ENCODE measurements at places on chromosomes 11 and 22. TPM values are rescaled to one million over a fixed set of nuclear protein-coding genes. Genes with fewer than 3 reads are reported as not detected.
A peak's percentile ranks its signal among the peaks of the same experiment; 100 is the strongest.

- no peaks in the 10 kb centered on the region for H3K36me3 ChIP-seq
- no peaks in the 10 kb centered on the region for H3K4me1 ChIP-seq
- no peak overlapping the region for H3K4me3 ChIP-seq
- no peak overlapping the region for H3K27ac ChIP-seq
- no peak for DNase-seq
- H3K27me3 ChIP-seq: no peaks in the 10 kb centered on the region
Measured at GRCh38 chr11:85495918-85496317, 131.2 kb downstream of the DLG2 start.

Gene HTR3A
- not detected for total RNA-seq

Gene BRSK2
- total RNA-seq: not detected

DNA sequence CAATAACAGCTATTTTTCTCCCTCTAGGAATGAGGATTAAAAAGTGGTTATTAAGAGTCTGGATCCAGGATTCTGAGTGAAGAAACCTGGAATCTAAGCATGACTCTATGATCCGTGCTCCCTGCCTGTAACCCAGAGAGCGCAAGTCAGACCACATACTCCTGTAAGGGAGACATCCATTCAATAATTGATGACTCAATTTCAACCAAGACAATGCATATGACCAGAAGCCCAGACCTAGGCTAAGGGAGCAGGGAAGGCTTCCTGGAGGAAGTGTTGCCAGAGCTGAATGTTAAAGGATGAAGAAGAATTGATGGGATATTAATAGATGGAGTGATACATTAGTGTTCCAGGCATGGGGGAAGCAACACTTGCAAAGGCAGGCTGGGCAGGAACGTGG, 13.8 kb upstream of the PAMR1 start:
- H3K36me3 ChIP-seq: no peaks in the 10 kb centered on the region
- H3K4me1 ChIP-seq: peaks cover 39% of the 10 kb centered on the region
- peak overlapping the region; percentile 69 for H3K27ac ChIP-seq
- H3K4me3 ChIP-seq: no peak overlapping the region
- DNase-seq: no peak

- DNase-seq: peak; percentile 73
- H3K27ac ChIP-seq: no peak overlapping the region
- no peak overlapping the region for H3K4me3 ChIP-seq
Measured at GRCh38 chr11:2271077-2271326, 614 bp upstream of the ASCL2 start.

GRCh38 chr11:113377681-113378412, 9.7 kb upstream of the ANKK1 start:
- H3K4me1 ChIP-seq: peaks cover 12% of the 10 kb centered on the region
- no peaks in the 10 kb centered on the region for H3K27me3 ChIP-seq

DNA sequence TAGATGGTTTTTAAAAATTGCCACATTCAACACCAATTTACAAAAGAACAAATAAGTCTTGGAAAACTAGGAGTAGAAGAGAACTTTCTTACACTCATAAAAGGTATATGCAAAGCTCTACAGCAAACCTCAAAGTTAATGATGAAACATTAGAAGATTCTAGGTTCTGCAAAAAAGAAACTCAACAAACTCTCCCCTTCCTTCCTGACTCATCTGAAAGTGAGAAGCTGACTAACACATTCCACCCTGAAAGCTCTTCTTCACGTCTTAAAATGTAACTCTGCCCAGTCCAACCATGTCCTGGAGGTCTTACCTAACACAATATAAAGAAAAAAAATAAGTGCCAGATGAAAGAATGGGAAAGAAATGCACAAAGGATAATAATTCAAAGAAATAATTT, 218.9 kb upstream of the ISX start:
- H3K4me3 ChIP-seq: no peak overlapping the region
- no peak overlapping the region for H3K27ac ChIP-seq
- no peaks in the 10 kb centered on the region for H3K27me3 ChIP-seq

Gene RNF121
- 32.2 TPM for total RNA-seq

- no peak overlapping the region for H3K27ac ChIP-seq
- H3K27me3 ChIP-seq: no peaks in the 10 kb centered on the region
- H3K4me1 ChIP-seq: peaks cover 8% of the 10 kb centered on the region
- H3K36me3 ChIP-seq: peaks cover 44% of the 10 kb centered on the region
- no peak overlapping the region for H3K4me3 ChIP-seq
- no peak for DNase-seq
Measured at GRCh38 chr22:31448382-31448781, 41.3 kb downstream of the EIF4ENIF1 start.

Gene CCDC86
- total RNA-seq: 7.4 TPM

DNA sequence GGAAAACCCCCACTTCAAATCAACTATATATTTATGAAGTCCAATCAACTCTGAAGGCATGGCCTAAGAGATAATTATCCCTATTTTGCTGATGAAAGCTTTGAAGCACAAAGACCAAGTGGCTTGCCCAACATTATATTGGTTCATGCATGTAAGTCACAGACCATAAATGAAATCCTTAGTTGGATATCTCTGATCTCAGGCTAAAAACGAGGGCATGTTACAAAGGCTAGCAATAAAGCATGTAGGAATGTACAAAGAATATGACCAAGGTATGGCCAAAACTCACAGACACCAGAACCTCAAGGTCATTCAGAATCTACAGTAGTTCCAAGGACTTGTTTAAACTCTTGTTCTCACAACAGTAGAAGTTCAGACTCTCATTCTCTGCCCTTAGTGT, 100.2 kb upstream of the SESN3 start:
- H3K27me3 ChIP-seq: no peaks in the 10 kb centered on the region
- no peak overlapping the region for H3K4me3 ChIP-seq
- DNase-seq: no peak
- no peaks in the 10 kb centered on the region for H3K4me1 ChIP-seq
- no peaks in the 10 kb centered on the region for H3K36me3 ChIP-seq

DNA sequence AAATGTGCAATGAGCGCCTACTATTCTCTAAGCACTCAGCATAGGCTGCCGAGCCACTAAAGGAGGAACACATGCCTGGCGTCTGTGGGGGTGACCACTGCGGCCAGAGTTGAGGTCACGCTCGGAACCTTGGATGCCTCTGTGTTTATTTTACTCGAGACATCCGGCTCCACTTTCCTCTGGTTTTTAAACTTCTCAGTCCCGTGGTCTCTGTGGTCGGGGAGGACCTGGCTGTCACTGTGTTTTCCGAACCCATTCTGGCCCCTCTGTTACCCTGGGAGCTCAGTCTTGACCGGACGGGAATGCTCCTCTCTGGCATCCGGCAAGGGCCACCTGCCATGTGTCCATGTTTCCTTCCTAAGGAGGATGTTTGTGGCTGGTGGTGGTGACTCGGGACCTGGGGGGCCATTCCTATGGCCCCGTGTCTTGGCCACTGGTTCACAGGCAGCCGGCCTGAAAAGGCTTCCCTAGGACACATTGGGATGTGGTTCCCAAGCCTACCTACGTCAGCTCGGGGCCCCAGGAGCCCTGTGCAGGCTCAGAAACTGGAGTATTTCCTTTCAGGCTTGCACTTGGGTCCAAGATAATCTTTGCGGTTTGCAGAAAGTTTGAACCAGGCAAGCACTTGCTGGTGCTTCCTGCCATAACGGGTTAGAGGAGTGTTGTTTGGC, 46.7 kb upstream of the PARVG start:
- H3K4me3 ChIP-seq: peak overlapping the region; percentile 31
- peaks cover 23% of the 10 kb centered on the region for H3K36me3 ChIP-seq
- no peaks in the 10 kb centered on the region for H3K27me3 ChIP-seq
- peak overlapping the region; percentile 99 for H3K27ac ChIP-seq
- peaks cover 33% of the 10 kb centered on the region for H3K4me1 ChIP-seq

- DNase-seq: peak; percentile 64
- H3K36me3 ChIP-seq: no peaks in the 10 kb centered on the region
- H3K27ac ChIP-seq: no peak overlapping the region
- H3K27me3 ChIP-seq: peaks cover 19% of the 10 kb centered on the region
- no peak overlapping the region for H3K4me3 ChIP-seq
- H3K4me1 ChIP-seq: no peaks in the 10 kb centered on the region
Measured at GRCh38 chr22:22201185-22201929, 43.2 kb upstream of the VPREB1 start.

- H3K4me3 ChIP-seq: no peak overlapping the region
- H3K27me3 ChIP-seq: peaks cover 42% of the 10 kb centered on the region
- H3K36me3 ChIP-seq: no peaks in the 10 kb centered on the region
- H3K27ac ChIP-seq: no peak overlapping the region
- peaks cover 4% of the 10 kb centered on the region for H3K4me1 ChIP-seq
Measured at GRCh38 chr22:38846412-38846811, 2.6 kb upstream of the NPTXR start.

DNA sequence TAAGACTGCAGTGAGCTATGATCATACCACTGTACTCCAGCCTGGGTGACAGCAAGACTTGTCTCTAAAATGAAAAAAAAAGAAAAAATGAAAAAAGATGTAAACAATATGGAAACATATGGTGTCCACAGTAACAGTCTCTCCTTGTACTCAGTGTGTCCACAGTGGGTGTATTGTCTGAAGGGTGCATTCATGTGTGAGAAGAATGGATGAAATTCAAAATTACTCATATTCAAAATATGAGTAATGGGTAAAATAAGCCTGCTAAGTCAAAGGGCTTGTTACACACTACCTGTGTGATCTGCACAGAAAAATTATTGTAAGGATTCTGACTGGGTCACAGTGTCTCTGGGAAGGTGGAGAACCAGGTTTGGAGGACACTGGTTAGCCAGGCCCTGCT, 26.9 kb downstream of the PPFIA1 start:
- DNase-seq: no peak
- H3K27me3 ChIP-seq: no peaks in the 10 kb centered on the region
- peaks cover 24% of the 10 kb centered on the region for H3K4me1 ChIP-seq
- no peak overlapping the region for H3K4me3 ChIP-seq

Gene APOBEC3F
- 5.1 TPM for total RNA-seq

DNA sequence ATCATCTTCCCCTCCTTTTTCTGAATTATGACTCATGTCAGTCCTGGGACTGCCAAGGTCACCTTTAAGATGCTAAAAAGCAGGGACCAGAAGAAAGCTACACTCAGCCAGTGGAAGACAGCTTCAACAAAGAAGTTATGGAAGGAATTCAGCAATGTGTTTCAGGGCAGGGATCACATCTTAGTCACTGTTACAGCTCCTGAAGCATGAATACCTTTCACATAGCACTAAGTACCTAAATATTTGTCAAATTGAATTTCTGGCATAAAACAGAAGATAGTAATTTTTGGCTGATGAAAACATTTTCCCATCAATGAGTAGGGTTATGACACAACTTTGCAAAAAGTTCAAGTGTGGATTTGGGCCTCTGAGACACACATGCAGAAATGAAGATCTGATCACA, 5.2 kb downstream of the DDB1 start:
- no peaks in the 10 kb centered on the region for H3K27me3 ChIP-seq
- H3K27ac ChIP-seq: peak overlapping the region; percentile 49
- DNase-seq: peak; percentile 71
- H3K4me1 ChIP-seq: peaks cover 23% of the 10 kb centered on the region

GRCh38 chr22:27662359-27663301, 138.9 kb downstream of the MN1 start:
- H3K27me3 ChIP-seq: peaks cover 3% of the 10 kb centered on the region
- no peaks in the 10 kb centered on the region for H3K36me3 ChIP-seq
- no peak overlapping the region for H3K27ac ChIP-seq
- no peak for DNase-seq
- H3K4me1 ChIP-seq: peaks cover 3% of the 10 kb centered on the region
- H3K4me3 ChIP-seq: no peak overlapping the region

DNA sequence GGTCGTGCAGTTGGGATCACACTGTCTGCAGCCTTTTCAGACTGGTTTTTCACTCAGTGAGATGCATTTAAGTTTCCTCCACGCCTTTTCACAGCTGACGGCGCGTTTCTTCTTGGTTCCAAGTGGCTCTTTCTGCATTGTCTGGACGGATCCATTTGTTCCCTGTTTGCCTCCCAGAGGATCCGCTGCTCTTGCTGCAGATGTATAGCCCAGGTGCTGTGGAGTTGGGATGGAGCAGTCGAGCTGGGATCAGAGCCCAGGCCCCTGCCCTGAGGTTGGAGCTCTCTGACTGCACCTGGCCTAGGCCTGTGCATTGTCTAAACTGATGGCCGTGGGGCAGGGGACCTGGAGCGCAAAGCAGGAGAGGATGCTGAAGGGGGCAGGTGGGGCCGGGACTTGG, 51.6 kb downstream of the PARVB start:
- no peaks in the 10 kb centered on the region for H3K27me3 ChIP-seq
- DNase-seq: peak; percentile 37
- no peaks in the 10 kb centered on the region for H3K4me1 ChIP-seq
- no peaks in the 10 kb centered on the region for H3K36me3 ChIP-seq
- H3K27ac ChIP-seq: no peak overlapping the region
- no peak overlapping the region for H3K4me3 ChIP-seq

DNA sequence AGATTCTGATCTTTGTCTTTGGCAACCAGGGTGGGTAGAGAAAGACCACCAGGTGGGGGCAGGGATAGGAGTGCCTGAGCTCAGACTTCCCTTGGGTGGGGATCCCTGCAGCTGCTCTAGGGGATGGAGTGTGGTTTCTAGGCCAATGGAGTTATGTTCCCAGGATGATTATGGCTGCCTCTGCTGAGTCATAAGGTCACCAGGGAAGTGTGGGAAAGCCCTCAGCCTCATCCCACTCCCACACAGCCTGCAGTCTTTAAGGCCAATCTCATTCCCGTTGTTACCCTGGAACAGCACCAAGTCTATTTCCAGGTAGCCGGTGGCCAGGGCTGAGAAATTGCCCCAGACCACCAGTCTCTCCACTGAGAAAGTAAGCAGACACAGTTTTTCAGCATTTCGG, 2269.3 kb upstream of the RAG2 start:
- no peak overlapping the region for H3K27ac ChIP-seq
- H3K4me1 ChIP-seq: no peaks in the 10 kb centered on the region
- no peaks in the 10 kb centered on the region for H3K27me3 ChIP-seq
- H3K36me3 ChIP-seq: no peaks in the 10 kb centered on the region

DNA sequence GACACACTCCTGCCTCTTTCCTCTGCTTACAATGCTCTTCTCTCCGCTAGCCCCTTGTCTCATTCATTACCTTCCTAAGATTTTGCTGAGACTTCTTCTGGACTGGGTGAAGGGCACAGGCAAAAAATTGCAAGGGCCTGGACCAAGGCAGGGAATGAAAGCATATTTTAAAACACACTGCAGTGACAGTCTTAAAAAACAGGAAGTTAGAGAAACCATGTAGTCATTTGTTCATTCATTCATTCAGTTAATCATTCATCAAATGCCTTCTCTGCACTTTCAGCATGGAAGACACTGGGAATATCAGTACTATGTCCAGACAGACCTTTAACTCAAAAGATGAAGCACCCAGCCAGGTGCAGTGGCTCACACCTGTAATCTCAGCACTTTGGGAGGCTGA, 44.9 kb upstream of the SWAP70 start:
- peaks cover 20% of the 10 kb centered on the region for H3K4me1 ChIP-seq
- no peak overlapping the region for H3K27ac ChIP-seq
- H3K27me3 ChIP-seq: no peaks in the 10 kb centered on the region
- H3K36me3 ChIP-seq: no peaks in the 10 kb centered on the region

- H3K27ac ChIP-seq: no peak overlapping the region
- H3K27me3 ChIP-seq: peaks cover 3% of the 10 kb centered on the region
- no peak overlapping the region for H3K4me3 ChIP-seq
- peak; percentile 73 for DNase-seq
- no peaks in the 10 kb centered on the region for H3K36me3 ChIP-seq
Measured at GRCh38 chr11:126176853-126177470, 34.5 kb downstream of the RPUSD4 start.

DNA sequence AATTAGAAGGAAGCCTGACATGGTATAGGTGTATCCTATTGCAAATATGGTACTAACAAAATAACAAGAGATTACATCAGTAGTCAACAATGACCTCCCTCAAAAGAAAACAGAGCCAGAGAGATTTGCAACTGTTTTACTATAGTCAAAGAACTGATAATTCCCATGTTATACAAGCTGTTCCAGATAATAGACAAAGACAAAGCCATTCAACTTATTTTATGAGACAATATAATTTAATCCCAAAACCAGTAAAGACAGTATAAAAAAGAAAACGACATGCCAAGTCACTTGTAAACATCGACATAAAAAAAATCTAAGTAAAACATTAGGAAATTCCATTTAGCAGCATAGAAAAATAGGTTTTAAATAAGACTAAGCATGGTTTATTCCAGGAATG, 65.2 kb downstream of the PIWIL4 start:
- no peaks in the 10 kb centered on the region for H3K4me1 ChIP-seq
- H3K36me3 ChIP-seq: no peaks in the 10 kb centered on the region
- H3K27ac ChIP-seq: no peak overlapping the region
- H3K4me3 ChIP-seq: no peak overlapping the region

Measured in osteoblast (primary cell).